GM23338 (cell line): ENCODE measurements at places on chromosomes 16 and 17.
A peak's percentile ranks its signal among the peaks of the same experiment; 100 is the strongest.

DNA sequence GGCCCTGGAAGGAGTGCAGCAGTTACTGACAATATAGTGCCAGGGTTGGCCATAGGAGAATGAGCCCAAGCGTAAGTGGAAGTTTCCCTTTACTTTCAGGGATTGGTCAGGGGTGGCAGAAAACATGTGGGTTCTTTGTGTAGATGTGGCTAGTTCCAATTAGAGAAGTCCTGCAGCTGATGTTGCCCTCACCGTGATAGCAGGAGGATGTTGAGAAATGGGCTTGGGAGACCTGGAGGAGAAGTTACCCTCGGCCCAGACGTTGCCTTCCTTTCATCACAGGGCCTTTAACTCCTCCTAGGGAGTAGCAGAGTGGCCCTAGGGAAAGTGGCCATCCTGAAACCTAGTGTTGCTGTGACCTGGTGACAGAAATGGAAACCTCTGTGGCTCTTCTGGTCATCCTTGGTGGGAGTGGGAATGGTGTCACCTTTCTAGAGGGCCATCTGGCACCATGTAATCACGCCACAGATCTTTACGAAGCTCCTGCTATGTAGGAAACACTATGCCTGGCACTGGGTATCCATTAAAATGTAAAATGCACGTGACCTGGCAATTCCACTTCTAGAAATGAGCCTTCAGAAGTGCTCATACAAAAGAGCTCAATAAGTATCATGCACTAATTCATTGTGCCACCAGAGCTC, 6.7 kb downstream of the TMEM92 start:
- DNase-seq, result no peak

DNA sequence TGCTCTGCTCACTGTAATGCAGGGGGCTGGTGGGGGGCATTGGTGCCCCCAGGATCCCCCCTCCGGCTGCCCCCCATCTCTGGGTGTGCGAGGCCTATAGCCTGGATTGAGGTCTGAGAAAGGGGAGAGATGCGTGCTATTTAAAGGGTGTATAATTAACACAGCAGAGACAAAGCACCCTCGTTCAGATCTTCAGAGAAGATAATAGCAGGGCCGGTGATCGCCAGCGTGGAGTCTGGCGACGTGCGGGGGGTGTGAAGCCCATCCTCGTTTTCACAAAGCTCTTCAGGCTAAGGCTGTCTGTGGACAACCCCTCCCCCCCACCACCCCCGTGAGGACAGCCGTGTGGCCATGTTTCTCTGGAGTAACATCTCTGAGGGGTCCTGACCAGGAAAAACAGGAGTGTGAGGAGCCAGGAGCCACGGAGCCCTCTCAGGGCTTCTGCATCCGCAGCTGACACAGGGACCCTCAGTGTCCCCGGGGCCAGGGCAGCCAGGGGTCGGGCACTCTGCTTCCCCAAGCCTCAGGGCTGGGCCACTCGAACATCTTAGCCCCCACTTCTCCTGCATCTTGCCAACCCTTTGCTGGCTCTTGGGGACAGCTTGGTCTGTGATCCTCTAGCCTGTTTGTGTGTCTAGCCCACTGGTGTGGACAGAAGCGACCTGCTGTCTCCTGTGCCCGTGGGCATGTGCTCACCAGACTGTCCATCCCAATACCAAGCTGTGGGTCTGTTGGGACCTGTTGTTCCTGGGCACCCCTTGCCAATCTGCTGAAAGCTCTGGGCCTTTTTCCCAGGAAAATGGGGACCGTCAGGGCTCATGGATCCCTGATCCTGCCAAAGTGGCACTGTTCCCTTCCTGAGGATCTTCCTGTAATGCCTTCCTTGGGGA, 58.9 kb downstream of the BAIAP2 start:
- DNase-seq, result no peak

GRCh38 chr17:51045621-51046020, 75.0 kb downstream of the SPAG9 start:
- DNase-seq, result peak; percentile 51

- DNase-seq, result no peak
Measured at GRCh38 chr16:50539053-50539695, 9.0 kb upstream of the NKD1 start.

GRCh38 chr17:9929871-9930270, 24.8 kb upstream of the RCVRN start:
- DNase-seq, result no peak

GRCh38 chr16:57941016-57941664, 29.8 kb downstream of the CNGB1 start:
- no peak for DNase-seq

- DNase-seq, result no peak
Measured at GRCh38 chr16:78377312-78377711, 277.9 kb downstream of the WWOX start.

GRCh38 chr17:21475571-21475970, 99.4 kb downstream of the KCNJ12 start:
- peak; percentile 51 for DNase-seq

GRCh38 chr16:50844840-50845239, 103.0 kb downstream of the CYLD start:
- no peak for DNase-seq

DNA sequence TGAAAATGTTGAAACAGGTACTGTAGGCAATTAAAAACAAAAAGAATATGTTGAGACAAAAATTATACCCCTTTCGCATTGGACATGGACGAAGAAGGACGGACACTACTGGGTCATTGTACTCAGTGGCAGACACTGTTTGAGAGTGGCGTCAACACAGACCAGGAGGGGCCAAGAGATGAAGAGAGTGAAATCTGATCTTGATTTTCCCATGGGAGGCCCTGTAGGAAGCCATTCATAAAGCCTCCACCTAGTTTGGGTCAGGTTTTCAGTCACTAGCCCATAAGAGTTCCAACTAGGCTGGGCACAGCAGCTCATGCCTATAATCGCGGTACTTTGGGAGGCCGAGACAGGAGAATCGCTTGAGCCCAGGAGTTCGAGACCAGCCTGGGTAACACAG, 23.6 kb upstream of the SMURF2 start:
- no peak for DNase-seq

GRCh38 chr17:3539881-3540540, 17.6 kb downstream of the TRPV3 start:
- no peak for DNase-seq

GRCh38 chr17:44765965-44766364, 7.2 kb downstream of the ADAM11 start:
- DNase-seq, result no peak

- DNase-seq, result no peak
Measured at GRCh38 chr17:10021272-10021984, 116.4 kb upstream of the RCVRN start.

GRCh38 chr17:65515959-65516948, 45.2 kb downstream of the AXIN2 start:
- DNase-seq, result peak; percentile 59

DNA sequence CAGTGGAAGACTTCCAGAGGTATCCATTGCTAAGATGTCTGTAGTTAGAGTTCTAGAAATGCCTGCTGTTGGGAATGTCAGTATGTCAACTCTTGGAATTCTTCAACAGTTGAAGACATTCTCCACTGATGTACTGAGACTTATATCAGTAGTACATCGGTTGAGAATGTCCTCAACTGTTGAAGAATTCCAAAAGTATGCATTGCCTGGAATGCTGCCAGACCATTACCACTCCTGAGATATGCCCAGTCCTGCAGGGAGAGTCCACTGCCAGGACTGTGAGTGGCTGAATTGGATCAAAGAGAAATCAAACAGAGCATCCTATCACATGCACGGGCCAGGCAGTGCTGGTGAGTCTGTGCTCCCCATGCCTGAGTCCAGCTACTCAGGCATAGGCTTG, 42.0 kb downstream of the IL21R start:
- DNase-seq, result no peak

- DNase-seq, result no peak
Measured at GRCh38 chr17:50328363-50329325, 17.3 kb upstream of the XYLT2 start.

DNA sequence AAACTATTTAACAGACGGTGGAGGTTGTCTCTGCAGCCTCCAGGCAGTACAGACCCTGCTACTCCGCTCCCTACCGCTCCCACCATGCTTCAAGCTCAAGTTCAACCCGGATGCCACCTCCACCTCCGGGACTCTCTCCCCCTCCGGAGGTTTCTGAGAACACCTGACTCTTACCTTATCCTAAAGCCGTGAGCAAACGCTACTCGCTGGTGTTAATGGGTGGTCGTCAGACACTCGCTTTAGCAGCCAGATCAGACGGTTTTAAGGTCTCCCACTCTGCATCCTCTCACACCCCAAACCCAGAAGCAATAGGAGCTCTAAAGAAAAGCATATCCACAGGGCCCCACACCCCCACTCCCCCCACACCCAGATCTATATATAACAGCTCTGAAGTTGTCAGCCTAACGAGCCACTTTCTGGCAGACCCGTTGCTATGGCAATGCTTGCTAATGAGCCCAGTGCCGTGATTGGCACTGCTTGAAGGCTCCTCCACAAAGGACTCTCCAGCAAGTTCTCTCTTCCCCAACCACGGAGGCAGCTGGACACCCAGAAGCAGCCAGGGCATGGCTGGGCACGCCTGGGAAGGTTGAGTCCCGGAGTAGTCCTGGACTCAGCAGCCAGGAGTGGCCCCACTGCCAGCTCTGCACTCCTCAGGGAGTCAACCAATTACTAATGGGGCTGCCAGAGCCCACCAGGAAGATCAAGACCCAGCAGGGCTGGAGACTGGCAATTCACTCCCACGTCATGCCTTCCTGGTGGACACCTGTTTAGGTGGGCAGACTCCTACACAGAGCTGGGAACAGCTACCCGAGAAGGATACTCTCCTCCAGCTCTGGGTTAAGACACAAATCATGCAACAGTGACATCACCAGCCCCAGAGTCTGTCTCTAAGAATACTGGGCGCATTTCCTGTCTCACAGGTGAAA, 121.2 kb upstream of the RCVRN start:
- no peak for DNase-seq

DNA sequence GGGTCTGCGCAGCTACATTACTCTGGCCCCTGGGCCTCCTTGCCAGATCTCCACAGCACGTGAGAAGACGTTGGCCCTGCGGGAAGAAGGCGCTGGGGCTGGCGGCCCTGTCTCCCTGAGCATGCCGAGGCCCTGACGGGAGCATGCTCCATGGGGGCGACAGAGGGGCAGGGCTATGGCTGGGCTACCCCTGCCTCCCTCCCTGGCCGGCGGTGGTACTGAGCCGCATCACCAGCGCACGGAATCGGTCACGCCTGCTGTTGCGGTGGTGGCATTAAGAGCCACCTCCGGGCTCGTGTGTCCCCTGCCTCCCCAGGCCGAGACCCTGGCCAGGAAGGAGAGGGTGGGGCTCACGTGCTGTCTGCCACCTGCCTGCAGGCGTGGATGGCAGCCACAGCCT, 28.1 kb downstream of the MAPK8IP3 start:
- no peak for DNase-seq

- DNase-seq, result no peak
Measured at GRCh38 chr16:70590722-70591415, 55.5 kb upstream of the IL34 start.

DNA sequence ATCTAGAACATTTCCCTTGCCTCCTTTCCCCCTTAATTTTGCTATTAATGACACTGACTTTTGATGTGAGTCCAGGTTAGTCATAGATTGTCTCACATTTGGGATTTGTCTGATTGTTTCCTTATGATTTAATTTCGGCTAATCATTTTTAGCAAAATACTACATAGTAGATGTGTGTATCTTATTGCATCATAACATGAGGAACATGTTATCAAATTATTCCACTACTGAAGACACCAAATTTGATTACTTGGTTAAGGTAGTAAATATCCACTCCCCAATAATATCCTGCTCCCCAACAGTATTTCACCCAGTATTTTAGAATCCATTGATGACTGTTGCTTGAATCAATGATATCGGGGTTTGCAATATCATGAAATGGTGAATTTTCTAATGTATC, 2.7 kb downstream of the POLG2 start:
- DNase-seq, result no peak

DNA sequence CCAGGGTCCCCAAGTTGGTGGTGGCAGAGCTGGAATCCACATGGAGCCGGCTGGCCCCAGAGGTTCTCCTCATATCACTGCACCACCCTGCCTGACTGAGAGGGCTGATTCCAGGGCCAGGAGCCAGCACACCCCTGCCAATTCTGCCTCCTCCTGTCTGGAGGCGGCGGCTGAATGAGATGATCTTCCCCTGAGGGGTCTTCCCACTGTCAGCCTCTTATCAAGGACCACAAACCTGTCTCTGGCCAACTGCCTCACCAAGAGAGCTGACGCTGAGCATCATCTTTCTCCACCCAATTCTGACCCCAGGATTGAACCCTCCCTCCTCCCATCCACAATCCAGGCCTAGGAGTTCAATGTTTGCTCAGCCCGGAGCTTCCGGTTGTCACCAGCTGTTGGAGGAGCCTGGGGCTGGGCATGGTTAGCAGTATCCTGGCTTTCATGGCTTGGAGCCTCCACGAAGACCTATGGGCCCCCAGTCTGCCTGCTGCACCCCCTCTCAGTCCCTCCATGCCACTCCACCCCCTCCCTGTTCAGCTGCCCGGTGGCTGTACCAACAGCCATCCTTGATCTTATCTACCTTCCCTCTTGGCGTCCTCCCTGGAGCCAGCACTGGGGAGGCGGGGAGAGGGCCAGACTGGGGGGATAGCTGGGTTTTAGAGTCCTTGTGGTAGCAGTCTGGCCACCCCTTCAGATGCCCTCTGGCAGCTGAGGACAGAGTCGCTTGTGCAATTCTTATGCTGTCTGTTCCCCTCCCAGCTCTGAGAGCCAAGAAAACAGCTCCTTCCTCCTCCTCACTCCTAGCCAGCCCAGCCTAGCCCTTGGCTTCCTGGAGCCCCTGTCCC, 25.6 kb downstream of the ABCC3 start:
- DNase-seq, result no peak

- no peak for DNase-seq
Measured at GRCh38 chr16:50276801-50277555, 10.6 kb downstream of the ADCY7 start.

DNA sequence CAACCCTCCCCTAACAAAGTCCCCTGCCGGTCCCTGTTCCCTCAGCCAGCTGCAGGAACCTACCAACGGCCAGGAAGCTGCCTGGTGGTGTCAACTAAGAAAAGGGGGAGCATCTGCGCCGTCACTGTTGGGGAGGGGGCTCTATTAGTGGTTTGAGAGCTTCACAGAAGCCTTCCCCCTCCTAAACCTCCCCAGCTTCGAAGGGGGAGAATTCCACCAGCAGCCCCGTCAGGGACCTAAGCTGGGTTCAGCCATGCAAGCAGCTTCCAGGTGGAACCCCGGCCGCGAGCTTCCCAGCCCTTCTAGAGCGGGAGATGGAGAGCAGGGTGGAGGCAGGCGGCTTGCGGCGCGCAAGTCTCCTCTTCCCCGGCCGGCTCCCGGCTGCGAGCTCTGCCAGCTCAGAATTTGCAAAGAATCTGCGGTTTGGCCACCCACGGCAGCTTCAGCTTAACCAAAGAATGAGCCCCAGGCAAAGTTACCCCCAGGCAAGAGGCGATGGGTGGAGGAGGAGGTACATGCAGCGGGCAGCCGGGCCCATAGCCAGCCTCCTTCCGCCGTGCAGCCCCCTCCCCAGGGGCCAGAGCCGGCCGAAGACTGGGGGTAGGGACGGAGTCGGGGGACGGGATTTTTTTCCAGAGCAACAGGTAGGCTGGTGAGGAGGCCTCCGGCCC, 33.7 kb downstream of the DDX19A start:
- DNase-seq, result peak; percentile 71

- no peak for DNase-seq
Measured at GRCh38 chr16:69932228-69932627, 18.9 kb upstream of the CLEC18A start.

GRCh38 chr16:28898266-28898665, 20.0 kb downstream of the ATP2A1 start:
- DNase-seq, result no peak
